ENCODE measurements at places on chromosomes 4 and X.
A peak's percentile ranks its signal among the peaks of the same experiment; 100 is the strongest.

GRCh38 chr4:168942985-168943384, 67.1 kb downstream of the CBR4 start:
- DNase-seq: peak; percentile 11

DNA sequence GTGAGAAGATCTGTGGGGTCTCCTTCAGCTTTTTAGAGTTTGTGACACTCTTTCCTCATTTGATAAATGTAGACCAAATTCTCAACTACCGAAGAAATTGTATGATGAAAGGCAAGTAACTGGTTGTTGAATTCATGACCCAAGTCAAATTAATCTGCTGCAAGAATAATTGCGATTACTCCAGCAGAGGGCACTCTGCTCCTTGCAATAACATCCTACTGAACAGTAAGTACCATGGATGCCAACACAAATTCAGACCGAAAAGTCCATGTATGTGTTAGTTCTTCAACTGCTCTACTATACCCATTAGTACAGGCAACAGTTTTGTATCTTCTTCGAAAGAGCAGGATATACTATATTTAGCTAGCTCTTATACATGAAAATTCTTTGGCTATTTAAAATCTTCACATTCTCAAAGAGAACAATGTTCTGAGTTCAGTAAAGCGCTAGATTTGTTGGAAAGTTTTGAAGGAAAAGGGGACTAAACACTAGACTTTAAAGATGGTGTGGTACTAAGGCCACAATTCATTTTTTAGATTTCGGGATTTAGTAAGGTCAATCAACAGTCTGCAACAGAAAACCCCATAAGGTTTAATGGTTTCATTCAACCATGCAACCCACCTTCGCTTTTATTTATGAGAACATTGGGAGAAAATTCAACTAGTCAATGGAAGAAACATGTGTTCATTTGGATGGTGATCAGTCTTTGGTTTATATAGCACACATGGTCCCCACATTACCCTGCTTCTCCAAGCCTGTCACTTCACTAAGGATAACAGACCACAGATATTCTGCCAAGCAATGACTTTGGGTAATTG, 105.4 kb upstream of the TBC1D9 start:
- DNase-seq: peak; percentile 52

DNA sequence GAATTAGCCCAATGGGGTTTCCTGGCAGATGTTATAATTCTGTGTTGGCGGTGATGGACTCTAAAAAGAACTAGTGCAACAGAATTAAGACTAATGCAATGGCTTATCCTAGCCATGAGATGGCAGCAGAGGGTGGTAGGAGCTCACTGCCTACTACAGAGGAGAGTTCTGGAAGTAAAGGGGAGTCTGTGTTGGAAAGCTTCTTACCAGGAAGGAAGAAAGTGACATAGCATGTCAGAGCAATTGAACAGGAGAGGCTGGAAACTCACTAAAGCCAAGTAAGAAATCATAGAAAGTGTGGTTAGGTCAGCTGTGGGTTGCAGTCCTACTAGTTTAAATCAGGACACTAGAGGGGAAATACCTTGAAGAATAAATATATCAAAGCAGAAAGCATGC, 6.3 kb upstream of the TRPC5OS start:
- DNase-seq: peak; percentile 44

- DNase-seq: no peak
Measured at GRCh38 chr4:159292137-159292896, 189.4 kb downstream of the RAPGEF2 start.

GRCh38 chr4:47215759-47216158, 184.4 kb downstream of the GABRB1 start:
- DNase-seq: no peak

GRCh38 chr4:87950493-87950892, 25.0 kb upstream of the SPP1 start:
- no peak for DNase-seq

- DNase-seq: no peak
Measured at GRCh38 chrX:9298221-9298620, 166.6 kb upstream of the TBL1X start.

DNA sequence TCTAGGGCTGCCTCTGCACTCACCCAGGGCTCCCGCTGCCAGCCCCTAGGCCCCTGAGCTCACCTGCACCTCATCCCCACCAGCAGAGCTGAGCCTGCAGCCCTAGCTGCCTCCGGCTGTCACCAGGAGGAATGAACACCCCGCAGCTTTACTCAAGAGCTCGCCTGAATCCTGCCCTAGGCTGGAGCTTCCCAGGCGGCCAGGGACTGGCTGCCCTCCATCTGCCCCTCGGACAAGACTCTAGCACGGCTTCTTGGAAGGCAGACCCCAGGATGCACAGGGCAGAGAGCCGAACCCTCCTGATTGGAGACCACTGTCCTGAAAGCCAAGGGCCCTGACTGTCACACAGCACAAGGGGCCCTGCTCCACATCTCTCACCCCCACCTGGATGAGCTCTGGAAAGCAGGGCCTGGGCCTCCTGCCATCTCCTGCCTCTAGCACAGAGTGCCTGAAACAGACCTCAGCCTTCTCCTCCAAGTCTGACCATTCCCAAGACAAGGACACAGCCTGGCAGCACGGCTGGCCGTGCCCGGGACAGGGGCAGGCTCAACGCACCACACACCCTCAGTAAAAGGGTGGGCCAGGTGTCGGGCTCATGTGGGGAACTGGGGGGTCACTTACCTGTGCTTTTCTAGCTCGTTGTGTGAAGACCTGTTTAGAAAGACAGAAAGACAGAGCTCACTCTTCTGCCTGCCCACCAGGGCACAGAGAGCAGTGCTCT, 4.4 kb downstream of the MXD4 start:
- no peak for DNase-seq

- DNase-seq: peak; percentile 23
Measured at GRCh38 chr4:38601244-38601915, 62.6 kb upstream of the KLF3 start.

DNA sequence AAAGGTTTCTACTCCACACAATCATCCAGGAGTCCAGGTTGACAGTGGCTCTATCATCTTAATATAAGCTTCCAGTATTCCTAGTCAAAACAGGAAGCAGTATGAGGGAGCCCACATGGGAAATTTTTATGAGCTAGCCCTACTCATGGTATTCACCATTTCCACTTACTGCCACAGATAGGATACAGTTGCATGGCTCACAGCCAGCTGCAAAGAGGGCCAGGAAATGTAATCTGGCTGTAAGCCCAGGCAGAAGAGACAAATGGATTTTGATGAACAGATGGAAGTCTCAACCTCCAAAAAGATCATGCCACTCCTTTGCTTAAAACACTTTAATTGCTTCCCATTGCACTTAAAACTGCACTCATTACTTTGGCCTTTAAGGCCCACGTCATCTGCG, 150.6 kb downstream of the ADAMTS3 start:
- no peak for DNase-seq

DNA sequence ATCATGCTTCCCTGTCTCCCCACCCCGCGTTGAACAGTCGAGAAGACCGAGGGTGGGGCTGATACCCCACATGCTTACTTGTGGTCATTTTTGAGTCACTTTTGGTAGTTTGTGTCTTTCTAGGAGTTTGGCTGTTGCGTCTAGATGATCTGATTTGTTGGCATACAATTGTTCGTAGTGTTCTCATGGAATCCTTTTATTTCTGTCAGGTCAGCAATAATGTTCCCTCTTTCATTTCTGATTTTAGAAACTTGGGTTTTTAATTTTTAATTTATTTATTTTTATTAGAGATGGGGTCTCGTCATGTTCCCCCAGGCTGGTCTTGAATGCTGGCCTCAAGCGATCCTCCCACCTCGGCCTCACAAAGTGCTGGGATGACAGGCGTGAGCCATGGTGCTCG, 30.9 kb downstream of the SH3TC1 start:
- no peak for DNase-seq

DNA sequence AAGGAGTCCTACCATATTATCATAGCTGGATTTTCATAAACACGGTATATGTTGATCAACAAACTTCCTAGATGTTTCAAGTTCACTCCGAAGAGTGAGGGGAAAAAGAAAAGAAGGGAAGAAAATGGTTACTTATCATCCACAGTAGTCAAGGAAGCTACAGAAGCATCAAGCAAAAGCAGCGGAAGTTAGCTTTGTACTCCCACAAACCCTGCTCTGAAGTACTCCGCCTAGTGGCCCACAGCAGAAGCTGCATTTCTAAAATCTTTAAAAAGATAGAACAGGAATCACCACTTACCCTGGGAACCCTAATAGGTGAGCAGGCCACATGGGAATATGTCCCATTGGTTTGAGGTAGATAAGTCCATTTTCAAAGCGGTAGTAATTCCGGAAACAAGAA, 28.5 kb upstream of the FRG1 start:
- no peak for DNase-seq

DNA sequence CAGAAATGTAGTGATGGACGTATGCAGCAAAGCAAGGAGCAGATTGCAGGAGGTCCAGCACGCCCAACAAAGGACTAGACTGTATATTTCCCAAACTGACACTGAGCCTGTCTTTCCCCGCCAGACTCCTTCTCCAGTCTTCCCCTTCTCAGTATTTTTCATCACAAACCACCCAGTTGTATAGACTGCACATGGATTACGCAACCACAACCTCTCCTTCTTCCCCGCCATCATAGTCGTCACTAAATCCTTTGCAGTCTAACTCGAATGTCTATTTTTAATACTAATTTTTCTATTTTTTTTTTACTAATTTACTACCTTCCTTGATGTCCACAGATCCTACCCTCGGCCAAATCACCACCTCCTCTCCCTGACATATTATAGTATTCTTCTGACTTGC, 105.4 kb downstream of the MTNR1A start:
- DNase-seq: no peak

GRCh38 chr4:83013420-83013867, 2.8 kb upstream of the LIN54 start:
- DNase-seq: no peak

All from NCI-H460 (cell line).